Suprapubic skin (tissue), 4 donors: ENCODE measurements at places on chromosomes 6 and 20.

DNA sequence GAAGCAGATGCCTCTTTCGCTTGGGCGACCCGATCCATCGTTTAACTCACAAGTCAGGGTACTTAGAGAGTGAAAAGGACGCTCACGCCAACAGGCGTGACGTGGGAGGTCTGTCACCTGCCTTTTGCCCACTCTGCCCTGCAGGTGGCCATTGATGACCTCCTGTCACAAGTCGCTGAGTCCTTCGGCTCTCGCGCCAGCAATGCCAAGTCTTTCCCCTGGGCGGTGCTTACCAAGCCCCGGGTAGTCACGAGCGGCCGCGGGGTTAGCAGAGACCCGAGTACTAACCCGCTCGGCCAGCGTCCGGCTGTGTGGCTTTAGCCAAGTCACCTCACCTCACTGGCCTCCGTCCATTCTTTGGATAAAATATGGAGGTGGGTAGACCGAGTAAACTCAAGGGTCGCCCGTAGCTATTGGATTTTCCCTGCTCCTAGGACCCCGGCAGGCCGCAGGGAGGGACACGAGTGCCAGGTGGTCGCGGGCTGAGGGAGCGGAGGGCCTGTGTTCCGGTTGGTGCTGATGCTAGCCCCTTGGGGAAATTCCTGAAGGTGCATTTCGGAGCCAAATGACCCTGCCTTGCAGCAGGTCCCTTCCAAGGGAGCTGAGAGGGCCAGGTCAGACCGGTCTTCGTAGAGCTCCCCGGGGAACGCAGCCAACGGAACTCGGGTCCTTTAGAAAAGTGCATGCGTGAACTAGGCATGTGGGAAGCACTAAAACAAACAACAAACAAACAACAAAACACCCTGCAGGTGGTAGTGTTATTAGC, 668 bp downstream of the PKIB start:
- DNase-seq = no peak

DNA sequence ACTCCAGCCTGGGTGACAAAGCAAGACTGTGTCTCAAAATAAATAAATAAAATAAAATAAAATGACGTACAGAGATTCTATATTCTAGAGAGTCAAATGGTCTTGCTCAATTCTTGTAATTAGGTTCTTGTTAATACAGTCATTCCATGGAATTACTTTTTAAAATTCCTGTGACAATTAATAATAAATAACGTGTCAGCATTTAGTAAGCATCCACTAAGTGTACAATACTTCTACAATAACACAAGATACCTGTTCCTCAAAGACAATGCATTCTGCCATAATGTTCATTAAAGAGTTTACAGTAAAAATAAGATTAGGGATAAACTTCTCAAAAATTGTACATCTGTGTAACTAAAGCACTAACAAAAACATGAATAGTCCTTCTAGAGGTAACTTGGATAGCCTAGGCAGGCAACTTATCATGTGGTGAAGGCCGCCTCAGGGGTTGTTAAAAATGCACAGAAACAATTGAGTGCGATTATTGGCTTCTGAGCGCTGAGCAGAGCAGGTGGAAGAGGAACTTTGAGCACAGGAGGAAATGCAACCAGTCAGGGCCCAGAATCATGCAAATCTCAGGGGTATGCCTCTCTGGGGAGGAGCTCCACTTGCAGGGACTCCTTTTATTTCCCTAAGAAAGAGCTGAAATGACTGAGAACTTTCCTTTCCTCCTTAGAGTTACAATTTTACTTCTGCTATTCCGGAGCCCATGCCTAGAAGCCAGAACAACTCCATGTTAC, 37.1 kb downstream of the QRSL1 start:
- no peak for DNase-seq

DNA sequence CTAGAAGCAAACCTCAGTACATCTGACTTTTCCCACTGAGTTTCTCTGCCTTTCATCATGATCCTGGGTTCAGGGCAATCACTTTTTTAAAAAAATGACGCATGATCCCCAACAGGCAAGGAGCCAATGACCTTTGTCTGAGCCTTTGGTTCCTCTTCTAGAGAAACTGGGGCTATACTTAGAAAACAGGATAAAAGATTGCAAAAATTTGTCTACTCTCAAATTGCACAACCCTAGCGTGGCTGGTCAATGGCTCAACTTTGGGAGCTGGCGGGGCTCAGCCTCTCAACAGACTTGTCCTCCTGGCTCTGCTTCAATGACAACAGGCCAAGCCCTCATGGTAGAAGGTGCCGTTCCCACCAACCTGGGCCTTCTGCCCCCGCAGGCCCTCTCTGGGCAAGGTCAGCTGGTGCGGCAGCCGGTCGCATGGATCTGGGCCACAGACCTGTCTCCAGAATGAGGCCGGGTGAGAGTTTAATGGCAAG, 48.7 kb downstream of the PDYN start:
- DNase-seq = peak; percentile 88

GRCh38 chr6:80689716-80690395, 583.4 kb downstream of the BCKDHB start:
- DNase-seq = no peak

DNA sequence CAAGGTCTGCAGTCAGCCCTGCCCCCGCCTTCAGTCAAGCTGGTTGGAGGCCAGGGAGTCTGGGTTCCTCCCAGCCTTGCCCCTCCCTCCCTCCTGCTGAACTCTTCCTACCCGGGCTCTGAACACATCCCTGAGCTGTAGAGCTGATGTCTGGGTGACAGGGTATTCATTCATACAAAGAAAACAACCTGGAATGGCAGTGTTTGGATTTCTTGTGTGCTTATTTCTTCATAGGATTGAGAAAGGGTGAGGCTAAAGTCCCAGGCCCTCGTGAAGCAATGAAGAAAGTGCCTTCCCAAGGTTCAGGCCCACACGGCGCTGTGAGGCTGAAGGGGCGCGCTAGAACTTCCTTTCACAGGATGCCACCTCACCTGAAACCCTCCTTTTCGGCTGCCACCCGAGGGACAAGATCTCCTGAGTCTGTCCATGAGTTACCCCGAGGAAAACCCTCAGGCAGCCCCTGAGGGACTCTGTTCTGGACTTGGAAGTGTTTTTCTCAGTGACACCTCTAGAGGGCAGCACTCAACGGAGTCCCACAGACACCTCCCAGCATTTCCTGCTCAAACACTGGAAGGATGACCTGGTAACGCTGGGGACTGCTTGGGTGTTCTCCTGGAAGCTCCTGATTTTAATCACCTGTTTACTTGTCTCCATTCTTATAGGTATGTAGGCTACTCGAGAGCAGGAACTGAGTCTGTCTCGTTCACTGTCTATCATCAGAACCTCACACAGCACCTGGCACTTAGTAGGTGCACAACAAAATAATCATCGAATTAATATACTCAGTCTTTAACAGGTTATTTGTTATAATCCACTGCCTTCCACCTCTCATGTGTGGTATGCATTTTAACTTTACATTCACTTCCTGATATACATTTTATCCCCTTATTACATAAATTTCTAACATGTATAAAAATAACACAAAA, 11.8 kb upstream of the GSTA1 start:
- DNase-seq = no peak

GRCh38 chr6:166415306-166415705, 32.6 kb upstream of the MPC1 start:
- DNase-seq = peak; percentile 34

GRCh38 chr6:111478749-111479148, 4.3 kb downstream of the REV3L start:
- no peak for DNase-seq

- no peak for DNase-seq
Measured at GRCh38 chr6:129236001-129236517, 353.1 kb downstream of the LAMA2 start.

- no peak for DNase-seq
Measured at GRCh38 chr20:23668477-23668951, 20.3 kb downstream of the CST4 start.

- DNase-seq = no peak
Measured at GRCh38 chr20:53828682-53829254, 235.1 kb upstream of the ZNF217 start.

GRCh38 chr6:33410711-33411631, at the start of gene PHF1:
PHF1 (plus strand) TSS chr6:33411014; CDS start chr6:33412264, 1,250 bp downstream.
- DNase-seq = peak; percentile 89

DNA sequence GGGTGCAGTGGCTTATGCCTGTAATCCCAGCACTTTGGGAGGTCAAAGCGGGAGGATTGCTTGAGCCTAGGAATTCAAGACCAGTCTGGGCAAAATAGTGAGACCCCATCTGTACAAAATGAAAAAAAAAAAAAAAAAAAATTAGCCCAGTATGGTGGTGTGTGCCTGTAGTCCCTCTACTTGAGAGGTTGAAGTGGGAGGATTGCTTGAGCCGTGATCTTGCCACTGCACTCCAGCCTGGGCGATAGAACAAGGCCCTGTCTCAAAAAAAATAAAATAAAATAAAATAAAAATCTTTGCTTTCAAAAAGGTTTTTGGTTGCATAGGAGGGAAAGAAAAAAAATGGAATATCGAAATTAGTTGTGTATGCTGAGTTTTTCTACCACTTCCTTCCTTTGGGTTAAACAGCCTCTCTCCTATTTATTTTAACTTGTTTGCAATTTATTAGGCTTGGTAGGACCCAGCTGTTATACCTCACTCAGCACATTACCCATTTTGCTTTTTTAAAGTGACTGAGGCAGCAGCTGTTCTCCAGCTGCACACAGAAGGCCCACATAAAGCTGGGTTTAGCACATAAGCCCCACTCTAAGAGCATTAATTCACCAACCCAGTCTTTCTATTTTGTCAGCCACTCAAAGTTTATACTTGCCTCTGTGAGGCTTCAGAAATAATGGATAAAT, 152.3 kb downstream of the ZFAND3 start:
- DNase-seq = no peak

DNA sequence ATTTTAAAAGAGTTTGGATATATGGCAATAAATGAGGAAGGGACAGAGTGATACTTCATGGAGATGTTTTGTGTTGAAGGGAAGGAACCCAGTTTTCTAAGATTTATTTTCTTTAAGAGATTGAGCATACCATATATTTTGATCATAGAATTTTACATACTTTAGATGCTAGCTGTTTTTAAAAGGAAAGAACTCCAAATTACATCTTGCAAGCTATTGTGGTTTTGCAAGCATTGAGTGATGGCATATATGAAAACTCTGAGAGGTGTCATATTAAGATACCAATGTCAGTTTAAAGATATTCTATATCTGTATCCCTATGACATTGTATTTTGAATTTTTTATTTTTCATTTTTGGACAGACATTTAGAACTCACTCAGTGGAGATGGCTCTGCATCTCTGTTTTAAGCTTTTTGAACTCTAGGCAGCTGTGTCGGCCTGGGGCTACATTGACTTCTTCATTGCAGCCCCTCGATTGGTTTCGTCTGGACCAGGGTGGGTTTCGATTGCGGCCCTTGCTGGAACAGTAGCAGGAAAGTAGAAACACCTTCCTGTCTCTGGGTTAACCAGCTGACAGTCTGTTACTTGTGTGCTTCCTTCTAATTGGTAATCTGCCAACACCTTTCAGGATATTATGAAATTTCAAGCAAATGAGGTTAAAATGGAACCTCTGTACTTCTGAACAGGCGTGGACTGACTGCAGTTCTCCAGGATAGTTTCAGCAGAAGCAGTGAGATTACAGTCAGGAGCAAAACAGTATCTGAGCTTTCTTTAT, 14.0 kb downstream of the IGF2R start:
- no peak for DNase-seq

DNA sequence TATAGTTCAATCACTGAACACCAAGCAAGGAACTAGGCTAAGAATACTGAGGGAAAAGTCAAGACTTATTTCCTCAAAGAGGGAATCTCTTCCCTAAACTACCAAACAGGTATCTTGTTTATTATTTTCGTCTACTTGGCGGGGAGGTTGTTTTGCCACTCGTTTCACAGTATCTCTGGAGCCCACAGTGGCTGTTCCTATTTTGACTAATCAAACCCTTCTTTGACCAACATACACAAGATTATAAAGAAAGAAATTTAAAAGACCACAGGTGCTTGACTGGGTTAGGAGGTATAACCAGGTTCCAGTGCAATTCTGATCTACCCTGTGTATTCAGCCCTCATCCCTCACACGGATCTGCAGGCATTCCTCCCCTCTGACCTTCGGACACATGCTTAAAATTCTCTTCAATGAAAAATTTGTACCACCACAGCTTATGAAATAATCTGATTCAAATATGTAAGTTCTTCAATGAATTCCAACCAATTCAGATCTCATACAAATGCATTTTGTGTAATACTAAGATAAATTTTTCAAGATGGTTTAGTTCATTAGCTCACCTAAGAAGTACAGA, 5.9 kb downstream of the MAN1A1 start:
- no peak for DNase-seq

GRCh38 chr6:37072526-37072925, 67.1 kb downstream of the FGD2 start:
- DNase-seq = no peak

GRCh38 chr6:64553249-64553786, 917.7 kb downstream of the PHF3 start:
- no peak for DNase-seq

DNA sequence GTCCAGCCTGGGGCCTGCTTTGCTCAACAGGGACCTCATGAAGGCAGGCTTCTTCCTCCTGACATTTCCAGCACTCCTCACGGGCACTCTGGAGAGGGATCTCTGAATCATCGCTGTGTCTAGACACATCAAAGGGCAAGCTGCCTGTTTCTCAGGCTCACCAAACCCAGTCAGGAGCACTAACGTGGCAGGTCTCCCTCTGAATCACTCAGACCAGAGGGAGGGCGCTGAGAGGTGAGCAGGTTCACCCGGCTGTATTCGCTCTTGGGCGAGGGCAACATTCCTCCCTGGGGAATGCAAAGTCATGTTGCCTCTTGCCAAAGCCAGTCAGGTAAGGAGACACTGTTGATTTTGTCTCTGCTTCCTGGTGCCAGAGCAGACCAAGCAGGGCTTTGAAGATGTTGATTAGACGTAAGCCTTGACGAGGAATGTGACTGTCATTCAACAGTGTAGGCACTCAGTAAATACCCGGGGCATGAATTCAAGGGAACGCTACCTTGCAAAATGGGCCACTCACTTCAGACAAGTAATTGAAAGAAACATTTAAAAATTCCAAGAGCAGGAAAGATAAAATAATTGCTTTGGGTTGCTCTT, 50.1 kb downstream of the CYP24A1 start:
- DNase-seq = no peak

DNA sequence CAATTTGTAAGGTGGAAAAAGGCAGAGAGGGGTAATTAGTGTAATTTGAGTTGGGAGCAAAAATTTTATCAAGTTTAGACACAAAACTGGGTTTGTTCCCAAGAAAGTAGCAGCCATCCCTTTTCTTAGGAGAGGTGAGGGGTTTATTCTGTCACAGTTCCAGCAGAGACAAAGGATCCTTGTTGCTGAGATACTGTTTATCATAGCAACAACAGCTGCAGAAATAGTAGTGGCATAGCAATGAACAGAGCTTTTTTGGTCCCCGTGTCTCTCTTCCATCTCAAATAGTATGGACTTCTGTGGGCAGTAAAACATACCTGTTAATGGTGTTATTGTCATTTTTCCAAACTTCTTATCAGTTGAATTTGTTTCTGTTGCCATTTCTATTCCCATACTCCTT, 23.9 kb downstream of the ZKSCAN8 start:
- no peak for DNase-seq

DNA sequence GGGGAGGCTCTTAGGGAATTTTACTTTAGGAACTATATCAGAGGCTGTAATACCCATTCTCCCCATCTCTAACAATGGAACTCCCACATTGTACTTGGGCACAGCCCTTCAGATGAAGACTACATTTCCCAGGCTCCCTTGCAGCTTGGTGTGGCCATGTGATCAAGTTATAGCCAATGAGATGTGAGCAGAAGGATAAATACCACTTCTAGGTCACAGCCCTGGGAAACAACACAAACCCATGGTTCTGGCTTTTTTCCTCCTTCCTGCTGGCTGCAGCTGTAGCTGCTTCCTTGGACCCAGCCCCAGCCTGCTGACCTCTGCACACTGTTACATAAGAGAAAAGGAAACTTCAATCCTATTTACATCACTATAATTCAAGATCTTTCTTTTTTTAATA, 445.9 kb upstream of the JARID2 start:
- DNase-seq = no peak

- DNase-seq = no peak
Measured at GRCh38 chr6:6682225-6682624, 93.7 kb downstream of the LY86 start.
